Stimulated activated CD8-positive, alpha-beta memory T cell treated with anti-CD3 and anti-CD28 coated beads, Interleukin-7, amount 100 ng/mL, for 48 hours (primary cell): ENCODE measurements at places on chromosomes 13 and 19.

- no peak for DNase-seq
Observed at GRCh38 chr13:59340151-59340550, 823.6 kb downstream of the DIAPH3 start.

DNA sequence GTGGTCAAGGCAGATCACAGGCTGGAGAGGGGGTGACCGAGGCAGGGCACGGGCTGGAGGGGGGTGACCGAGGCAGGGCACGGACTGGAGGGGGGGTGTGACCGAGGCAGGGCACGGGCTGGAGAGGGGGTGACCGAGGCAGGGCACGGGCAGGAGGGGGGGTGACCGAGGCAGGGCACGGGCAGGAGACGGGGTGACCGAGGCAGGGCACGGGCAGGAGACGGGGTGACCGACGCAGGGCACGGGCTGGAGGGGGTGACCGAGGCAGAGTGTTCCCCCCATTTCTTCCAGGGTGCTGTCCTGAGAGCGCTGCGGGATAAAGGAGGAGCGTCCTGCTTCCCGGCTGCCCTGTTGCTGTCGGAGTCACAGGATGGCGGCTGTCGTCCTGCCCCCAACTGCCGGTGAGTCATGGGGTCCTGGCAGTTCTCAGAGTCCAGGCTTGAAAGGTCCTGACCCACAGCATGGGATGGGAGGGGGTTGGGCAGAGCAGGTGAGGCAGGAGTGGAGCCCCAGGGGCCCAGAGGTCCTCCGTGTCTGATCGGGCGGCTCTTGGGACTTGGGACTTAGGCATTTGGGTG lies 5.3 kb downstream of the ZNF557 start:
- DNase-seq: no peak

DNA sequence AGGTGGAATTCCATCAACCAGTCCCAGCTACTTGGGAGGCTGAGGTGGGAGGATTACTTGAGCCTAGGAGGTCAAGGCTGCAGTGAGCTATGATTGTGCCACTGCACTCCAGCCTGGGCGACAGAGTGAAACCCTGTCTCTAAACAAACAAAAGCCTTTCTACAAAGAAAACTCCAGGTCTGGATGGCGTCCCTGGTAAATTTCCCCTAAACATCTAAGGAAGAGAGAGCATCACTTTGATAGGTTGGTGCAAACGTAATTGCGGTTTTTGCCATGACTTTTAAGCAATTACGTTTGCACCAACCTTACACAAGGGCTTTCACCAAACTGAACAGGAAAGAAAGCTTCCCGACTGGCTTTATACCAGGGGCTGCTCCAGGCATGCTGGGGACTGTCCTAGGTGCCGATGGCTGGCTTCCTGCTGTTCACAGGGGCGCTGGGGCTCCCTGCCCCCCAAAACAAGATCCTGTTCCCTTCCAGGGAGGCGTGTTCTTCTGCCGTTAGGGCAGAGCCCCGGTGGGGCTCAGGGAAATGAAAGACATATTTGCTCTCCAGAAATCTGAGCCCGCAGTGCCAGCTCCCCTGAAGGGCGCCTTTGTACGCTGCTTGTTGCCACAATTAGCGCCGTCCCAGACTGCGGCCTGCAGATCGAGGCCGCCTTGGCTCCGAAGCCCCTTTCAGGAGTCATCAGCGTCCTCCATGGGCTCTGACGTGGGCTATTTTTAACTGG lies 38.7 kb upstream of the KLF2 start:
- DNase-seq: no peak

DNA sequence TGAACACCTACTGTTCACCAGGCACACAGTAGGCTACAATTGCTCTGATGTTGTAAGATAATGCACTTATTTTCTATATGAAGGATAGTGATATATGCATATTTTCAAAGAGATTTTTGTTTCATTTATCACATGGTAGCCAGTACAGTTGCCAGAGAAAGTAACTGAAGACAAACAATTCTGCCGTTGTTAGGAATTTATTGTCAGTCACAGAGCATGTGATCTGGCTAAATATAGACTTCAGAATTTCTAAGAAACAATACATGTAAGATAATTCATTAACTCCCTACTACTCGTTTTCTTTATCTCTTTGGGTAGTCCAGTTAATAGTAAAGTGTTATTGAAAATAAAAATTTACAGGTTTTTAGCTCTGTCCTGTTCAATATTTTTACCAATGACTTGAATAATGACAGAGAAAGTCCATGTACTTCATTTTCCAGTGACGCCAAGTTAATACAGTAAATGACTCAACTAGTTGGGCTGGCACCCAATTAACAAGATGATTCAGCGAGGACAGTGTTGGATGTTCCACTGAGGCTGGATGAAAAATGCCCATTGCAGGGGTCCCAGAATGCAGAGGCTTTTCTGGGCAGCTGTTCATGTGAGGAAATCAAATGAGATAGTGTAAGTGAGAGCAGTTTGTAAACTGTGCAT lies 35.6 kb downstream of the GJA3 start:
- DNase-seq: no peak
